ENCODE measurements at places on chromosomes 5 and 9.

GRCh38 chr9:125296843-125297372 is 35.3 kb downstream of the GAPVD1 start:
- peaks cover 7% of the 10 kb centered on the region for H3K36me3 ChIP-seq
- peaks cover 13% of the 10 kb centered on the region for H3K4me1 ChIP-seq
- no peak for DNase-seq
- H3K4me3 ChIP-seq, result no peak overlapping the region

DNA sequence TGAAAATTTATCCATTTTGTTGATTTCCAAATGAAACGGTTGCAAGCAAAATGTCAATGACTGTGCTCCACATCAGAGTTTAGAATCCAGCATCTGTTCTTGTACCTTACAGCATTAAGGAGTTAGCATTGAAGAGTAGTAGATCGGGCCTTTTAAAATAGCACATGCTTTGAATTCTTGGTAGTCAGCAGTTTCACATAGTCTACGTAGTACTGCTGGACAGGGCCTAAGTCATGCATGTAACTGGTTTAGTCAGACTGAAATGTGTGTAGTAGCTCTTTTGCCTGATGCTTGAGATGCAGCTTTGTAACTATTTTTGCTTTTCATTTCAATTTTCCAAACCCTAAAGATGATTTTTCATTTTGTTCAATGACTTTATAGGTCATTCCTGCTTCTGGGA is 19.8 kb downstream of the LECT2 start:
- H3K27me3 ChIP-seq, result peaks cover 83% of the 10 kb centered on the region
- H3K36me3 ChIP-seq, result no peaks in the 10 kb centered on the region
- no peak overlapping the region for H3K27ac ChIP-seq
- no peaks in the 10 kb centered on the region for H3K4me1 ChIP-seq
- no peak overlapping the region for H3K4me3 ChIP-seq

DNA sequence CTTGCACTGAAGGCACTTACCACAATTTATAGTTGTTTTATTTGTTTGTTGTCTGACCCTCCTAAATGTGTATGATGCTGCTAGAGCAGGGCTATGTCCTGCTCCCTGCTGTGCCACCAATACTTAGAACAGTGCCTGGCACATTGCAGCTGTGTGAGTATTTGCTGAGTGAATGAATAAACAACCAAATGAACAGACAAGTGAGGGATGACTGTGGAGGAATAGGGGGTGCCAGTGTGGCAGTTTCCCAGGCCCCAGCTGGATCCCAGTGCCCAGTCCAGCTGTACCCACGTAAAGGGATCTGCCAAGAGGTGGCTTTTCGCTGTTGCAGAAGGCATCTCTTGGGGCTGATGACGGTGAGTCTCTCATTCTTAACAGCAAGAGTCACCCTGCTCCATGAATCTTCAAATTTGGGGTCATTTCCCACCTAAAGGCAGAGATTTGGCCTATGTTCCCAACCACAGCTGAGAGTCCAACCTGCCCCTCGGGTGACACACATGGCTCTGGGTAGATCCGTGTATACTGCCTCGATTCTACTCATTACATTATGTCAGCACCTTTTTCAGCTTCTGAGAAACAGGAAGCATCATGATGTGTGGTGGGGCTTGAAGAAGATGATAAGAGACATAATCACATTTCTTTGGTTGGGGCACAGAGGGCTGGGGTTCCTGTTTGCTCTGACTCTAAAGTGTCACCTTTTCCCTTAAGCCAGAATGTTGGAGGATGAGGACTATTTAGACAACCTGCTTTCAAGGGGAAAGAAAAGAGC is 14.3 kb downstream of the IL5 start:
- H3K27me3 ChIP-seq, result no peaks in the 10 kb centered on the region
- H3K27ac ChIP-seq, result no peak overlapping the region
- DNase-seq, result no peak
- no peaks in the 10 kb centered on the region for H3K36me3 ChIP-seq

DNA sequence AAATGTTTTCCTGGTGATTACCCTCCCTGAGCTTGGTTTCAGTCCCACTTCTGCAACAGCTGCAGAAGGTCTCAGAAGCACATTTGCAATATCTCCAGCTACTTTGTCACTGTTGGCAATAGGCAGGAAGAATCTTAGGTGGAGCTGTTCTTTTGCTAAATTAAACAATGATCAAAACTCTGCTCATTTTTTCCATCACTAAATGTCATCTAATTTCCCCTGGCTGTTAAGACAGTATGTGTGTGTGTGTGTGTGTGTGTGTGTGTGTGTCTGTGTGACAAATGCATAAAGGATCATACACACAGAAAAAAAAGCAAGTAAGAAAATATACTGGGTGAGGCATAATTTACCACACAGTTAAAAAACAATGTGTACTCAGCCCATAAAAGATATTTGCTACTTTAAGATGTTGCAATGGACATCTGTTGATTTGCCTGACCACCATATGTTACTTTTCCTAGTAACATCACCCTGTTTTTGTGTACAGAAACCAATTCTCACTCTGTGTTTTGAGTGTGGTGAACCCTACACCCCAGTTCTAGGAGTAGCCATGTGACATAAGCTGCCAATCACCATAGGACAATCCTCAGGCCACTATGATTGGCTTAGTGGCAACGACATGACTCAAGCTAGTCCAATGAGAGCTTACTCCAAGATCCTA is 572.6 kb upstream of the CLINT1 start:
- no peaks in the 10 kb centered on the region for H3K27me3 ChIP-seq
- H3K4me3 ChIP-seq, result no peak overlapping the region
- DNase-seq, result no peak
- peaks cover 5% of the 10 kb centered on the region for H3K4me1 ChIP-seq
- H3K36me3 ChIP-seq, result no peaks in the 10 kb centered on the region

DNA sequence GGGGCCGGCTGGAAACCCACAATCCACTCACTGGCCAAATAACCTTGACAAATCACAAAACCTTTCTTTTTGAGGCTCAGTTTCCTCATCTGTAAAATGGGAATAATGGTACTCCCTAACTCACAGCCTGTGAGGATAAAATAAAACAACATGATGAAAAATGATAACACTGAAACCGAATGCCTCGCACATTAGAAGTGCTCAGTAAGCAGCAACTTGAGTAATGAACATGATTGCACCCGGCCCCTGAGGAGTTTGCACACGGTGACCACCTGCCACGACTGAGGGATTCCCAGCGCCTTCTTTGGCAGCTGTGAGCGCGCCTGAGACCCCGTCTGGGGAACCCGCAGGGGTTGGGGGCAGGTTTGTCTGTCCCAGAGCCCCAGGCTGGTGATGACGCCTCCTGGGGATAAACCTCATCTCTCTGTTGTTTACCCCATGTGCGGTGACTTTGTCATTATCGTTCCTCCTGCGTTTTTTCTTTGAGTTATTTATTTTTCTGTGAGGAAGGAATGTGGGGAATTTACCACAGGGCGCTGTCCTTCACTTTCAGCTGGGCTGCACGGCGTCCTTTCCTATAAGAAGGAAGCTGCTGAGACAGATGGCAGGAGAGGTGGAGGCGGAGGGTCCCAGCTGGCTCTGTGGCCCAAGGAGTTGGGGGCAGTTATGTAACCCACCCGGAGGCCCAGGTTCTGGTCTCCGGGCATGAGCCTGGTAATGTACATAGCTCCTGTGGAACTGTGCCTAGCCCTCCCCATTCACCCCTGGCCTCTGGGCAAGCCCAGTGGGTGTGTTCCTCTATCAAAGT is 3.0 kb upstream of the SYNPO start:
- DNase-seq, result peak; percentile 58
- H3K4me3 ChIP-seq, result no peak overlapping the region
- no peaks in the 10 kb centered on the region for H3K36me3 ChIP-seq
- H3K27ac ChIP-seq, result peak overlapping the region; percentile 24

- no peak overlapping the region for H3K27ac ChIP-seq
- no peaks in the 10 kb centered on the region for H3K27me3 ChIP-seq
- H3K4me1 ChIP-seq, result no peaks in the 10 kb centered on the region
- H3K36me3 ChIP-seq, result no peaks in the 10 kb centered on the region
These were observed 509.4 kb upstream of the CDH18 start for GRCh38 chr5:20497356-20497755.
